NCI-H345 (cell line): ENCODE measurements at places on chromosomes 6 and 20.

DNA sequence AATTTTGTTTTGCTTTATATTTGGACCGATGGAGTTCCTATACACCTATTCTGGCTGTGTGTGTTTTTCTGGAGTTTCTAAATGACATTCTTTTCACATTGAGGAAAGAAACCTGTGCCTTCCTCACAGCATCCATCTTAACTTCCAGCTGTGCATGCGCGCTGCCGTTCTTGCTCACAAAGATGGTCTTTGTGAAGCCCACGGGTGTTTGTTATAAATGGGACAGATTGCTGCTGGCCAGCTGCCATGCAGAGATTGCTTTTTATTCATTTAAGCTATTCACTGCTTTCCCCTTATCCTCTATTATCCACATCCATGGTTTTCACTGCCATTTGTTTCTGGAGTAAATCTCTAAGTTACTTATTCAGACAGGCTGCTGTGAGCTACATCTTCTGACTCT, 54.2 kb downstream of the SYNDIG1 start:
- no peak for DNase-seq

DNA sequence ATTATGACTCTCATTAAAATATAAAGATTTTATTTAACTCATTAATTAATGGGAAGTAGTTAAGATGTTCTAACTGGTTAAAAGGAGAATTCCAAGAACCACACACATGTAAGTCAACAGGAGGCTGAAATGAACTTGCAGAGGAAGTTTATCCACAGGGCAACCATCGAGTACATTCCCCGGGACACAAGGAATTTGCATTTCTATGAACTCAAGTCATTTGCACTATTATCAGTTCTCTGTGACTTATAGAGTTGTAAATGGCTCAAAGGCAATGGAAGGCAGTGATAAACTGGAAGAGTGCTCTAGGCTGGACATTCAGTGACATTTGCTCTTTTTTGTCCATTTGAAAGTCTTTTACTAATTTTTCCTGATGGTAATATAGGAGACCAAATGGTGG, 97.4 kb downstream of the SNX5 start:
- DNase-seq, result no peak

GRCh38 chr6:41306187-41306854, 19.8 kb upstream of the TREM1 start:
- peak; percentile 81 for DNase-seq

- DNase-seq, result no peak
Measured at GRCh38 chr6:144423167-144423566, 138.0 kb downstream of the UTRN start.

DNA sequence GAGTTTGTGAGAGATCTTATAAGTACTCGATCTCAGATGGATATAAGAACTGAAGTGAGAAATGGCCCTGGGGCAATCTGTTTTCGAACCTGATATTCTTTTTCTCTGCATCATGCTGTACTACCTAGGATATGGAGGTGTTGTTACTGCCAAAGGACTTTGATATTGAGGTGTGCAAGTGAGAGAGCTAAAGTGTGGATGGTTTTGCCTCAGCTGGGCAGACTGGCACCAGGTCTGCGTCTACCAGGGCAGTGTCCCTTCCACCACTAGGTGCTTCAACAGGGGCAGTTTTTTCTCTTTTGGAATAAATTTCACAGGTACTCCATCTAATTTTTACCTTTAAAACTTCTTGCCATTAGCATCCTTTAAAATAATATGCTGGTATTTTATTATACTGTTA, 35.0 kb downstream of the ADGRG6 start:
- no peak for DNase-seq

DNA sequence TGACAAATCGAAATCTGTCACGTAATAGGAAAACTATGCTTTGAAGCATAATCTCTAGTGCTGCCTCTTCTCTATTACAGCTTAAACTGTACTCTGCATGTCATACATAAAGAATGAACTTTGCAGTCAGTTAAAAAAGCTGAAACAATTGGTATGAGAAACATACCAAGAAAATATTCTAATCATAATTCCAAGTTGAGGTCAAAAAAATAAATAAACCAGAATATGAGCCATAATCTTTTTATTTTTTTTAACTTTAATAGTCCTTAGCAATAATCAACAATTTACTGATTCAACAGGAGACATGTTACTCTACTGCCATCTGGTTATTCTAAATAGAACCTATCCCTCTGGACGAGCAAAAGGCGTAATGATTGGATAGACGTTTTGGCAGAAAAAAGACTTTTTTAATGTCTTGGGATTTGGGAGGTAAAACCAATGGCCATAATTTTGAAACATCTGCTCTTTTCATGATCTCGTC, 224.4 kb upstream of the FLRT3 start:
- DNase-seq, result no peak

- DNase-seq, result no peak
Measured at GRCh38 chr20:8408587-8409307, 276.7 kb downstream of the PLCB1 start.

- no peak for DNase-seq
Measured at GRCh38 chr6:85472744-85473143, 22.9 kb downstream of the NT5E start.

GRCh38 chr6:42159431-42160024, 13.6 kb upstream of the GUCA1A start:
- DNase-seq, result no peak

DNA sequence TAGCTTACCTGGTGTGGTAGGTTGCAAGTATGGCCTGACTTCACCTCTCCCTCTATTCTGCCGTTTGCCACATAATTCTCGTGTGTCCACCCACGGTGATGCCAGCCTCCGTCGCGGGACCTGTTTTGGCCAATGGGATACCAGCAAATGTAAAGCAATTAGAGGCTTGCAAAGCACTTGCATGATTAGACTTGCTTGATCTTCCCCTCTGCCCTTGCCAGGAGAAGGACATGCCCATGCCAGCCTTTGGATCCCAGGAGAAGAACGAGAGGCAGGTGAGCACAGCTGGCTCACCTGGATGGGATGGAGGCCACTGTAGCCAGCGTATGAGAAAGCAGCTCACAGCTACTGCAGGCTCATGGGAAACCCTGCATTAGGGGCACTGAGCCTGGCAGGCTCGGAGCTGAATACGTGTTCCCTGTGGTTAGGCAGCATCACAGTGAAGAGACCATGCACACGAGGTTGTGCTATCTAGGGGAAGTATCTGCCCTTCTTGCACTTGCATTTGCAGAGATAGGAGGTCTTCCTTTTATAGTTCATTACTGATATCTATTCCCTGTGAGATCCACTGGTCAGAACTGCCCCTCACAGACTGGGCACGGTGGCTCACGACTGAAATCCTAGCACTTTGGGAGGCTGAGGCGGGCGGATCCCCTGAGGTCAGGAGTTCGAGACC, 62.4 kb downstream of the TMEM242 start:
- DNase-seq, result no peak
